ENCODE measurements at places on chromosomes 4 and X. TPM values are rescaled to one million over a fixed set of nuclear protein-coding genes. Genes with fewer than 3 reads are reported as not detected.
A peak's percentile ranks its signal among the peaks of the same experiment; 100 is the strongest.

GRCh38 chr4:11710453-11711093, 281.9 kb upstream of the HS3ST1 start:
- no peak for DNase-seq

GRCh38 chrX:67692246-67692645, 148.4 kb downstream of the AR start:
- DNase-seq = no peak

DNA sequence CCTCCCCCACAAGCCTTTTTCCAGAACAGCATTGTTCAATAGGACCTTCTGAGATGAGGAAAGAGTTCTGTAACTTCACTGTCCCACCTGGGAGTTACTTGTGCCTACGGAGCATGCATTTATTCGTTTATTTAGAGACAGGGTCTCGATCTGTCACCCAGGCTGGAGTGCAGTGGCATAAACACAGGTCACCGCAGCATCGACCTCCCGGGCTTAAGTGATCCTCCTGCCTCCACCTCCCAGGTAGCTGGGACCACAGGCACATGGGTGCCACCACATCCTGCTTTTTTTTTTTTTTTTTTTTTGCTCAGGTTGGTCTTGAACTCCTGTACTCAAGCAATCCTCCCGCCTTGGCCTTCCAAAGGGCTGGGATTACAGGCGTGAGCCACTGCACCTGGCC, 2.9 kb downstream of the MAP3K15 start:
- no peak for DNase-seq

DNA sequence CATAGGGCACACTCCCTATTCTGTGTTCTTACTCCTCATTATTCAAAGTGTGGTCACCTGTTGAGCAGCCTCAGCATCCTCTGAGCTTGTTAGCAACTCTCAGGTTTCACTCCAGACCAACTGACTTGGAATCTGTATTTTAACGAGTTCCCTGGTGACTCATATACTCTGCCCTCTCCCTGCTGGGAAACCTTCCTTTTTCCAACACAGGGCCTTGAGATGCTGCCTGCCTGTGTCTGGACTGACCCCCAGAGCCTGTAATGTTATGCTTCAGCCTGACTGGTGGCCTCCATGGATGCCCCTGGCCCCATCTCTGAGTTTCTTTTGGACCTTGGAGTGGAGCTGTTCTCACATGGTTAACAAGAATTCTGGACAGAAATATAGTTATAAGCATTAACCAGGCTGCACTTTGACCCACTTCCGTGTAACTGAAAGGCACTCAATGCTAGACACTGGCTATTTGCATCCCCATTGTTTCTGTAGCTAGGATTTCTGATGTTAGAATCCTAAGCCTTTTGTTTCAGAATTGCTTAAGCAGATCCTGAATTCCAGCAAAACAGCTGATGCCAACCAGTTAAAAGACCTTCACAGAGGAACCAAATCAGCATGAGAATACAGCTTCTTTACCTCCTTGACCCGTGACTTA, 262.6 kb downstream of the STIM2 start:
- no peak for DNase-seq

- no peak for DNase-seq
Observed at GRCh38 chrX:150478496-150479492, 89.6 kb upstream of the MTM1 start.

DNA sequence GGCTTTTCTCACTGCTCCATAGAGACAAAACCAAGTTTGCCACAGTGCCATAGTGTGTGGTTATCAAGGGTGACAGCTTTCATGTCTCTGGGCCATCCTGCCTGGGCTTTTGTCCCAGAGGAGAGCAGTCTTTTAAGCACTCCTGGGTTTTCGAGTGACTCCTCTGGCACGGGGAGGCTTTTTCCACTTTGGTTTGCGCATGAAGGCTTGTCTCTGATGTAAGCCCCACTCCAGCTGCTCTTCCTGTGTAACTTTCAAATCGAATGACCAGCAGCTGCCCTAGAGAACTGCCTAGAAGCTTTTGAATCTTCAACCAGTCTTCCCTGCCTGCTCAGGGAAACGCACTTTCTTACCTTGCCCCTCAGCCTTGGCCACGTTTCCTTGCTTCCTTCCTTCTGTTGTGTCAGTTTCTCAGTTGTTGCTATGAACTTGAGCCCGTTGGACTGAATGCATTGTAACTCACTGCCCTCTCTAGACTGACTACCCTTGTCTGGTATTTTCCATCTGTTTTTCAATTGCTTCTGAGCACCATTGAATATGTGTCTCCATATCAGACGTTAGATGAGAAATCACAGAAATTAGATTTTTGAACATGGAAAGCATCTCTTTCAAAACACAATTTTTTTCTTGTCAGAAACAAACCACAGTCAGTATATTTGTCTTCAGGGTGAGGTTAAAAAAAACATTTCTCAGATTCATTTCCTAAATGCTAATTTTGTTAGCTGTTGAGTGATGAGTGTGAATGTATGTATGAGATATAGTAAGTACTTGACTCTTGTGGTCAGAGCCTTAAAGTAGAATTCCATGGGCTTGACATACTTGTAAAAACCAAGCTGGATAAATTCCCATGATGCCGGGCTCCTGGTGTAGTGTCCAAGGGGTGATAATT, 45.3 kb downstream of the SLC9A6 start:
- DNase-seq = peak; percentile 62

- DNase-seq = no peak
Observed at GRCh38 chr4:7587433-7588405, 153.0 kb upstream of the PSAPL1 start.

DNA sequence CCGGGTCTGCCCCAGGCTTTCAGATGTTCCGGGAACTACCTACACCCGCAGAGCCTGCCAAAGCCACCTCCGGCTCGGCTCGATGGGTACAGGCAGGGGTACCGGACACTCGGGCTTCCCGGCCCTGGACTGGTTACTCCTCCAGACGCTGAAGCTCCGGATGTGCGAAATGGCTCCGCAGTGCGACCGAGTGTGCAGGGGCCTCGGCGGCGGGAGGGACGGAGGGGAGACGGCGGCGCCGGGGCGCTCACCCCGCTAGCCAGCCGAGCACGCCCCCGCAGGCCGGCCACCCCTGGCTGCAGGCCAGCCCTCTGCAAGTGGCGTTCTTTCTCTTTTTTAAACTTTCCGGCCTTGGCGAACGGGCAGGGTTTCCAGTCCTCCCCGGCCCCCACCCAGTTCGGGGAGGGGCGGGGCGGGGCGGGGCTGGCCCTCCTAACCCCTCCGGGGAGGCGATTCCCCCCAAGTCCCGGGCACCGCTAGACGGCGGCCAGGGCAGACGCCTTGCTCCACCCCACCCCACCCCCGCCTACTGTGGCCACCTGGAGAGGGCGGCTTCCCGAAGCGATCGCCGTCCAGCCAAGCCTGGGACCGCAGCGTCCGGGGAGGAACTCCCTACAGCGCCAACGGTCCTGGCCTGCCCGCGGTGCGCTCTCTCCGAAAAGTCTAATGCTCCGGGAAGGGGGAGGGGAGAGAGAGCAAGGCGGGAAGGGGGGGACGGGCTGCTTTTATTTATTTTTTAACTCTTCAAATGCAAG, 7.5 kb downstream of the BCOR start:
- peak; percentile 55 for DNase-seq

GRCh38 chr4:80425124-80426100, 89.9 kb downstream of the CFAP299 start:
- no peak for DNase-seq

DNA sequence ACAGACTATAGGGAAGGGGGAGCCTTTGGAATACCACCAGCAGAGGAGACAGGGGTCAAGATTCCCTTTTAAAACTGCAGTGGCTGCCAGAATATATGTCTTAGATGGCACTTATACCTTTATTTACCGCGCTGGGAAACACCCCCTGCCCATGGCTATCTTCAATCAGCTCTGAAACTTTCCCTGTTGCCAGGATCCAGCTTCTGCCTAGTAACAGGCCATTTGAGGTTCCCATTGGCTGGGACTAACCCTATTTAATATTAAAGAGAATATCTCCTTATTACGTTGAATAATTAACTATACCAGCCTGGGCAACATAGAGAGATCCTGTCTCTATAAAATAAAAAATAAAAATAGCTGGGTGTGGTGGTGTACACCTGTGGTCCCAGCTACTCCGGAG, 23.8 kb downstream of the SOWAHB start:
- no peak for DNase-seq

GRCh38 chr4:80263541-80264351, 2.7 kb upstream of the FGF5 start:
- DNase-seq = no peak

DNA sequence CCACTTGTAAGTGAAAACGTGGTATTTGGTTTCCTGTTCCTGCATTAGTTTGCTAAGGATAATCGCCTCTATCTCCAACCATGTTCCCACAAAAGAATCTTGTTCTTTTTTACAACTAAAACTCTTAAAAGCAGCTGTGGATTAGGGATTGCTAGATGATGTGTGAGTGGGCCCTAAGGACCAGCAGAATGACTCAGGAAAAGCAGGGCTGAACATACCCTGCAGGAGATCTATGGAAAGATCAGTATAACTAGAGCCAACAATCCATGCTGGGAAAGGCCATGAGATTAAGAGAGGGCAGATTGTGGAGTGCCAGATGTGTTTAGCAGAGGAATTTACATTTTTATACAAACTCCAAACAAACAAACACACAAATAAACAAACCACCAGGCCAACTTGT, 128.4 kb upstream of the TMEM164 start:
- no peak for DNase-seq

DNA sequence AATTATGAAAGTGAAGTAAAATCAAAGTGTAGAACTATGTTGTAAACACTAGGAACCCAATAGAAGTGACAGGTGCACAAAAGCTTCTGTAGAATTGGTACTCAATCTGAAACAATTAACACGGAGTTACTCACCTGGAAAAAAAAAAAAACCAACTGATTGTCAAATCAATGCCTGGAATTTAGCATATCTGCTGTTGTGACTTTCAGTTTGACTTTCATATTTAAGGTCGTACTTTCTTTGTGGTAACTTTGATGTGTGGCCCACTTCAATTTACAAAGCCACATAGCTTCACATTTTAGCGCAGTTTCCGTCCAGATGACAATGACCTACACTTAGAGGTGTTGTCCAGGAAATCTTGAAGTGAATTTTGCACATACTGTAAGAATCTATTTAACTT, 1124.9 kb downstream of the STIM2 start:
- no peak for DNase-seq

DNA sequence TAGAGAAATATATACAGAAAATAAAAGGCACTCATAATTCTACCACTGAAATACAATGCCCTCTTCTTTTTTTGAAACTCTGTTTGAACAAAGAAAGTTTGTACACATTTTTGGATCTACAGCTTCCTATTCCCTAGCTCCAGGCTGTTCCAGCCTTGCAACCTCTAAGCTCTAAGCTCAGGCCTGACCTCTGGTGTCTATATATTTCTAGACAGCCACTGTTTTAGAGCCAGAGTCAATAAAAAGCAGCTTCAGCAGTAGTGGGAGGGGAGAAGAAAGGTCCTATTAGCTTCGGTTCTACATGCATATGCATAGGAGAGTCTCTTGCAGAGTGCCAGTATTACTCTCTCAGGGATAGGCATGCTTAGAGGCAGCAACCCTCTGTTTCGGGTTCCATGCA, 39.7 kb downstream of the CLDN2 start:
- DNase-seq = no peak

- no peak for DNase-seq
Observed at GRCh38 chrX:20623448-20623847, 356.7 kb upstream of the RPS6KA3 start.

GRCh38 chr4:81408341-81408740, 63.4 kb downstream of the RASGEF1B start:
- DNase-seq = no peak

- no peak for DNase-seq
Observed at GRCh38 chr4:61068745-61069144, 131.4 kb upstream of the ADGRL3 start.

DNA sequence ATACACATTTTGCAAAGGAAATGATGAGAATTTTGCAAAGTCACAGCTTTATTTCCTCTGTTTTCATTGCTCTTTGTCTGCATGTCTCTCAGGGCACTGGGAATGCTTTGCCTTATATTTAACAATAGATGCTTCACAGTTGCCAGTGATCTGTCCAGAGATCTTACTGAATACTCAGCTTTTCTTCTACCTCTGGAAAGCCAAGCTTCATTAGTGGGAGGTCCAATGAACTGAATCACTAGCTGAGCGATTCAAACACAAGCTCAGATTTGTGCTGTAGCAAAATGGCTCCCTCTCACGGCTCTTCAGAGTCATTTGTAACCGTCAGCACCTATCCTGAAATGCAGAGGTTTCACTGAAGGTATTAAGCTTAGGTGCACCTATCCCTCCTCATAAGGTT, 138.9 kb downstream of the DCLK2 start:
- no peak for DNase-seq

DNA sequence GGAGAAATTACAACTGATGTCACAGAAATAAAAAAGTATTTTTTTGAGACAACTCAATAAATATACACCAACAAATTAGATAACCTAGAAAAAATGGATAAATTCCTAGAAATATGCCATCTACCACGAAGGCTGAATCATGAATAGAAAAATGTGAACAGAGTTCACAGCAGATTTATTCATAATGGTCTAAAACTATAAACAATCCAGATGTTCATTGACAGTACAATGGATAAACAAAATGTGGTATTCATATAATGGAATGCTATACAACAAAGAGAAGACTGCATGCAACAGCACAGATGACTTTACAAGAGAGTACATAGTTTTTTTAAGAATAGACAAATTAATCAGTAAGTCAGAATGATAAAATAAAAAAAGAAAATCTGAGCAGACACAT, 55.2 kb downstream of the CLOCK start:
- no peak for DNase-seq

GRCh38 chr4:59936566-59936965, 1263.6 kb upstream of the ADGRL3 start:
- no peak for DNase-seq

DNA sequence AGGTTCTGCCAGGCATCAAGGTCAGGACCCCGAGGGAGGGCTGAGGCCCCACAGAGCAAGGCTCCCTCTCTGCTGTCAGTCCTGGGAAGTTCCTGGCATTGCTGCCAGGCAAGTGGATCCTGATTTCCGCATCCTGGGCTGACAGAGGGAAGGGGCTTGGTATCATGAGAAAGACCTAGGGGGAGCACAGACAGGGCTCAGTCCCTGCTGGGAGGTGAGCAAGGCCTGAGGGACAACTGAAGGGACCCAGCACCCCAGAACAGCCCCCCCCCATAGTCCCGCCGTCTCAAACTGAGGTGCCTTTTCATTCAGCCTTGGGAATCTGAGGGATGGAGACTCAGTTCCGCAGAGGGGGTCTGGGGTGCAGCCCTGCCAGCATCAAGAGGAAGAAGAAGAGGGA, 971 bp downstream of the MAGEA11 start:
- no peak for DNase-seq

Gene RAB33A
- total RNA-seq = 0.24 TPM

Gene FRMD7
- total RNA-seq = not detected

Gene NPY1R
- 0.62 TPM for total RNA-seq

Gene FAM53A
- total RNA-seq = 1.0 TPM

Gene P2RY4
- not detected for total RNA-seq

Gene IL15
- total RNA-seq = 2.4 TPM

All from Right ventricle myocardium superior (tissue), 1 donor.